ENCODE measurements at places on chromosomes 6 and 20. TPM values are rescaled to one million over a fixed set of nuclear protein-coding genes. Genes with fewer than 3 reads are reported as not detected.

The ANKRD66 gene
- total RNA-seq: not detected

The IL17F gene
- total RNA-seq: not detected

The ULBP1 gene
- 4.7 TPM for total RNA-seq

The DEFB121 gene
- 1.2 TPM for total RNA-seq

The DPPA5 gene
- total RNA-seq: 0.94 TPM

The GJA10 gene
- not detected for total RNA-seq

The SLC22A7 gene
- total RNA-seq: not detected

The PXDC1 gene
- 38.2 TPM for total RNA-seq

The SLC22A3 gene
- 10.3 TPM for total RNA-seq

- DNase-seq: no peak
These were observed 3.8 kb downstream of the DEK start for GRCh38 chr6:18260448-18261106.

DNA sequence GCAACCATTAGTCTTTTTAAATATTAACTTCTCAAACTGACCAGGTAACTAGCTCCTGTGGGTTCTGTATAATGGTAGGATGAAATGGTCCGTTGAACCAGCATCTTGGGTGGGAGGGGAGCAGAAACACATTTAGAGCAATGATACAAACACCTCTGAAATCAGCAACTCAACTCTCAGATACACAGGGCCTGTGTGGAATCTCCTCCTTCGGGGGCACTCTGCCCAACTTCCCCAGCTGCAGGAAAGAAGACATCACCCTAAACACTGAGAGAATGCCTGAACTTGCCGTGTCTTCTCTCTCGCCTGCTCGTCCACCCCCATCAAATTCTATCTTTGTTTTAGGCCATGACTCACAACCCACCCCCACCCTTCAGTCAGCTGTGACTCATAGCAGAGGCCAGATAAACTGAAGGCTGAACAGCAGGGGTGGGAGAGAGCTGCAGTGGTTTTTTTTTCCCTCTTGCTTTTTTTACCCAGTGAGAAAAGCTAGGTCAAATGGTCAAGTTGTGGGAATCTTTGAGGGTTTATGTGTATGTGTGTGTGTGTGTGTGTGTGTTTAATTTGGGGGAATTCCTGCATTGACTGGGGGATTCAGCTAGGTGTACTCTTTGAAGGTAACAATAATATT is 593.4 kb upstream of the JAG1 start:
- no peak for DNase-seq

DNA sequence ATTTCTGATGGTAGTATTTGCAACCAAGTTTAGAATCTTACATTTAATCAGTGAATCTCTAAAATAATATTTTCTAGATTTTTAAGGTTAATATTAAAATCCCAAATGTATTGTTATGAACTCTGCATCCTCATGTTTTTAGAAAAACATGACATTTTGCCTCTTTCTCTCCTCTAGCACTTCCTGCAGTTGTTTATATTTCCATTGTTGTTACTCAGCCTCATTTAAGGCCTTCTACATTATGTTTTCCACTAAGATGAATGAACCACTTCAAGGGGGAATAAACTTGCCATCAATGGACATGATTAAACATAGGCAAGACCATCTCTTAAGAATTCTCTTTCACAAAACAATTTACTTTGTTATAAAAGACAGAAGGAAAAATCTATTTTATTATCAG is 333.5 kb upstream of the IRAK1BP1 start:
- DNase-seq: no peak

GRCh38 chr6:43035495-43036194 is 14.2 kb downstream of the RRP36 start:
- DNase-seq: no peak

DNA sequence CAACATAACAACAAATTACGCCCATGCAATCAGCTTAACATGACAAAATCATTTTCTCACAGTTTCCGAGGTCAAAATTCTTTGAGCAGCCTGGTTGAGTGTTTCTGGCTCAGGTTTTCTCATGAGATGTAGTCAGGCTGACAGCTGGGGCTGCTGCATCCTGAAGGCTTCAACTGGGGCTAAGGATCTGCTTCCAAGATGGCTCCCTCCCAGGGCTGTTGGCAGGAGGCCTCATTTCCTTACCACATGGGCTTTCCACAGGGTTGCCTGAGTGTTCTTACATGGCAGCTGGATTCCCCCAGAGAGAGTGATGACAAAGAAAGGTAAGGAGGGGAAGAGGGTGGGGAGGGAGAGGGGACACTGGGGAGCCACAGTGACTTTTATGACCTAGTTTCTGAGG is 63.1 kb upstream of the NNAT start:
- DNase-seq: no peak

DNA sequence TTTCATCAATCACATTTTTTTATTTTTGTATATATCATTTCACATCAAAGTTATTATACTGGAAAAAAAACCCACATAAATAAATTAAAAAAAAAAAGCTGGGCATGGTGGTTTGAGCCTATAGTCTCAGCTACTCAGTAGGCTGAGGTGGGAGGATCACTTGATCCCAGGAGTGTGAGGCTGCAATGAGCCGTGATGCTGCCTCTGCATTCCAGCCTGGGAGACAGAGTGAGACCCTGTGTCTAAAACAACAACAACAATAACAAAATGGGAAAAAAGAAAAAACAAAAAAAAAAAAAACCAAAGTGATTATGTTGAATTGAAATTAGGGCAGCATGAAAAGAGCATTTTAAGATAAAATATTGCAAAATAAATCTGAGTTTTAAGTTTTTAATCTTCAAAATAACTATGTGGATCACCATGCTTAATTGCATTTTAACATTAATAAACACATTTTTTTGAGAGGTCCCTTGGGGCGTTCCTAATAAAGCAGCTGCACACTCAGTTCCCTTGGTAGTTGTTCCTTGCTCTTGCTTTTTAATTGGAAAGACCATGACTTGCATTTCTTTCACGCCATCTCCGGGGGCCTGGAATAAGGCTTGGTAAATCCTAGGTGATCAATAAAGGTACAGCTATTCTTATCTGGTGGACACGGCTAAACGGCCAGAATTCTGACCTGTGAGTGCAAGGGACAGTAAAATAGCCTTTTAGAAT is 15.1 kb downstream of the NOX3 start:
- DNase-seq: no peak

GRCh38 chr6:139577124-139577762 is 202.8 kb upstream of the CITED2 start:
- no peak for DNase-seq

GRCh38 chr20:6122873-6123648 is at the start of gene FERMT1:
TSS of gene FERMT1 (minus strand) at chr20:6123030. CDS start at chr20:6119554, 3,476 bp downstream.
- DNase-seq: peak; percentile 60

GRCh38 chr6:73817253-73817652 is 121.2 kb downstream of the CD109 start:
- no peak for DNase-seq

DNA sequence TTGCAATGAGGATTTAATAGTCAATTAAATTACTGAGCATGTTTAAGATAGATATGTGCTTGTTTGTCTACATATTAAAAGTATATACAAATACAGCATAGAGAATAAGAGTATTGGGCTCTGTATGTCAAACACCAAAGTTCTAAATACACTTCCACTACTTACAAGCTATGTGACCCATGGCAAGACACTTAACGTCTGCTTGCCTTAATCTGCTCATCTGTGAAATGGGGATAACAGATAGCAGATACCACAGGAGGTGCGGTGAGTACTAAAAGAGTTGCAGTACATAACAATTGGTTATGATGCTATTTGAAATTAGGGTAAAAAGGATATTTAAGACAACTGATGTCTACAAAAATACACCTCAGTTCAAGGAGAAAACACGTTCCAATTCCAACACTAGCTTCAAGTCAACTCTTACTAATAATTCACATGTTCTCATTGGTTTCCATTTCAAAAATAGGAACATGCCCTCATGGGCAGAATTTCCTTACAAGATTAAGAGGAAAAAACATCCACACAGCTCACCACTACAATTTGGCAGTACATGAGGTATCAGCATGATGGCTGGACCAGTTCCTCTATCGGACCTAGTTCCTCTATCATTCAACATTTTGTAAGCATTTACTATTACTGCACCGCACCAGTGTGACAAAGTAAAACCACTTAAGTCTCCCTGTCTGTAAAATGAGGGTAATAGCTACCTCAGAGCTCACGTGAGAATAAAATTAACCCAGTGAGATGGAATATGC is 101.1 kb downstream of the SMLR1 start:
- no peak for DNase-seq

GRCh38 chr6:73497915-73498314 is 22.9 kb downstream of the EEF1A1 start:
- DNase-seq: no peak

GRCh38 chr6:28953585-28954258 is 29.9 kb upstream of the TRIM27 start:
- no peak for DNase-seq

DNA sequence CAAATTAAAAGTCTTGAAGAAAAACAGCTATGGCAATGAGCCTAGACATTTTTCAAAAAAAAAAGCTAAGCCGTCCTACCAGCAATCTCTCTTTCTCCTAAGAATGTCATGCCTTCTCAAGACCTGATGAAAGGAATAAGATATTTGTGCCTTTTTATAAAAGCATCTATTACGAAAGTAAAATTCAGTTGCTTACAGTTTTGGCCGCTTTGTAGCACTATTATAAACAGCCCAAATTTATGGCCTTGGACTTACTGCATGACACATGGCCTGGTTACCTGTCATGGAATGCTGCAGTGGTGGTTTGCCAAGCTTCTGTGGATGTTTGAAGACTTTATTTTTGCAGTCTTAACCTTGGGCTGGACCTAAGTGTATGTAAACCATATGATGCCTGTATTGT is 22.2 kb upstream of the VAPB start:
- no peak for DNase-seq

DNA sequence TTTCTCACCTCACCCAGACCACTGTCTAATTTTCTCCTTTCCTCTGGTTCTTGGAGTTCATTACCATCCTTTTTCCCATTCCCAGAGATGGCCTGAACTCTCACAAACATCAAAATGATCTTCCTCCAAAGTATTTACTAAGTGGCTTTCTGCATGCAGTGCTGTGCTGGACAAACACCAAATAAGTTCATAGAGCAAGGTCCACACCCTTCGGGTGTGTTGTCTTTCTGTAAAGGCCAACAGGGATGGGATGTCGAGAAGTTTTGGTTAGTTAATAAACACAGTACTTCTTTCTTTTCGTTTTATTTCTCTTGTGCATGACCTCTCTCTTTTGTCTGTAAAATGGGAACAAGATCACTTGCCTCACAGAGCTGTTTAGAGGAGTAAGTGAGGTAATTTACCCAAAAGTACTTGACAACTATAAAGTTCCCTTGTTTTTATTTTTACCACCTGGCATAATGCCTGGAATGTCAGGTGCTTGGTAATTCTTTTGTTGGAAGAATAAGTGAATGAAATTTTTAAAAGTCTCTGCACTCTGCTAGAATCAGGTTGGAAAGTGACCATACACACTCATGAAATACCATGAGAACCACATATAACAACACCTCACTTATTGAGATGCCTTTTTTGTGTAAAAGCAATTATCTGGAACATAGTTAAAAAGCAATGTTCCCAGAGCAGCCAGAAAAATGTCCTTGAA is 22.8 kb upstream of the CCN6 start:
- DNase-seq: peak; percentile 44

GRCh38 chr6:153623496-153623895 is 415.5 kb upstream of the OPRM1 start:
- DNase-seq: no peak

DNA sequence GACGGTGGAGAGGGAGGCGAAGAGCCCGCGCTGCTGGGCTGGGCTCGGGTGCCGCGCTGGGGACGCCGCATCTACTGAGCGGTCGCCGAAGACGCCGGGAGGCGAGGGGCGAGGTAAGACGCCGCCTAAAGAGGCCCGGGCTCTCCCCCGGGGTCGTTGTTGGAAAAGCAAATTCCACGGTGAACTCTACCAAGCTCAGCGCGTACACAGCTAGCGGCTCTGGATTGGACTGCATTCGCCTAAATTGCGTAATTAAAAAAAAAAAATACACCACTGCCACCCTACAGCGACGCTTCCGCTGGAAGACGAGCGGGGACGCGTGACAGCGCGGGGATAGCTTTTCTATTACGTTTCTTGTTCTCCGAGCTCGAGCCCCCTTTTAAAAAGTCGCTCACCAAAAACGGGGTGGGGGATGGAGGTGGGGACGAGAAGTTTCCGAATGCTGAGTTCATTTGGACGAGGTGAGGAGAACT is 92.0 kb upstream of the PRDM1 start:
- peak; percentile 19 for DNase-seq

GRCh38 chr6:143782481-143782880 is 60.7 kb upstream of the LTV1 start:
- DNase-seq: no peak

- no peak for DNase-seq
These were observed 58.3 kb downstream of the MAFB start for GRCh38 chr20:40630713-40631112.

GRCh38 chr6:46925563-46926253 is 4.0 kb upstream of the ADGRF5 start:
- no peak for DNase-seq

DNA sequence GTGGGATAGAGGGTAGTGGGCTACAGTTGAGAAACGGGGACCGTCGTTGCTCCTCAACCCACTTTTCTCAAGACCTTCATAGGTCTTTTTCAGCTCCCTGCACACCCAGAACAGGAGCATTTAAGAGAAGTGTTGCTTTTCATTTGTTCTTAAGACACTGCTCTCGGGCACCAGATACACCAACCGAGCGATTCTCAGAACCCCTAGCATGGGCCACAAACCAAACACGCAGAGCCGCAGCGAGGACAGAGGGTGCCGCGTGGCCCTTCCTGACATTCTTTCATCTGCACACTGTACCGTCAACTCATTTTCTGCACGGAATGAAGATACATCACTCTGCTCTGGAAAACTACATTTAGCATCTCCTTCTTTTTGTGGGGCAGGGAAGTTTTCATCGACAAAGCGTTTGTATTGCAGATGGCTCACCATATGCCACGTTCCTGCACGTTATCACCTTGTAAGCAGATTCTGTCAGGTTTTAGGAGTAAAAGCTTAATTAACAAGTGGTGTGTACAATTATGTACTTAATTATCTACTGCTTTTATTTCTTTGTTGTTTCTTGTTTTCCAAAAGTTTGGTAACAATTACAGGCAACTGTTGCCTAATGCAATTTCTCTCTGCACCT is 70.4 kb upstream of the MLN start:
- DNase-seq: no peak

DNA sequence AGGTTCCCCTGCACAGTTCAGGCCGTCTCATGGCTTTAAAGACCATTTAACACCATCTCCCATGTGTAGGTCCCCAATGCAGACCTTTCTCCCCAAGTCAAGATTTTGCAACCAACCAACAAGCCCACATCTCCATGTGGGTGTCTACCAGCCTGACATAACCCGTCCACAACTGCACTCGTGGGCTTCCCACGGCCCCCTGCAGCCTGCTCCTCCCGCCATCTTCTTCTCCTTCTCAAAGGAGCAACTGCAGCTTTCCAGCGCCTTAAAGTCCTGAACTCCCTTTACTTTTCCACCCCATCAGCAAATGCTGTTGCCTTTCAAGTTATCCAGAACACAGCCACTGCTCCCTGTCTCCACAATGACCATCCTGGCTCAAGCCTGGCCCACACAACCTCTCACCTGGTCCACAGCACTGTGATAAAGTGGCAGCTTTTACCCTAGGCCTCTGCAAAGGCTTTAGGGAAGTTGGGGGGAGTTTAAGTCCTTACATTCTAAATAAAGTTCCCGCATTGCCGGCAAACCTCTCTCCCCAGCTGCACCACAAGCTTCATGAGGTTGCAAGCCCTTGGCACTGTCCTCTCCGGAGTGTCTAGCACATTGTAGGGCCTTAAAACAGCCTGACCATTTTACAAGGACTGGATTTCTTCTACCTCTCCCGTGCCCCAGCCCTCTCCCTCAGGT is 140.5 kb downstream of the PREX1 start:
- DNase-seq: no peak

GRCh38 chr6:33980176-33981175 is 165.4 kb downstream of the GRM4 start:
- DNase-seq: no peak

Data from testis (tissue), 5 donors.